ENCODE measurements at places on chromosomes 6 and 20.

- DNase-seq: no peak
Measured at GRCh38 chr6:135202836-135203235, 21.7 kb downstream of the MYB start.

DNA sequence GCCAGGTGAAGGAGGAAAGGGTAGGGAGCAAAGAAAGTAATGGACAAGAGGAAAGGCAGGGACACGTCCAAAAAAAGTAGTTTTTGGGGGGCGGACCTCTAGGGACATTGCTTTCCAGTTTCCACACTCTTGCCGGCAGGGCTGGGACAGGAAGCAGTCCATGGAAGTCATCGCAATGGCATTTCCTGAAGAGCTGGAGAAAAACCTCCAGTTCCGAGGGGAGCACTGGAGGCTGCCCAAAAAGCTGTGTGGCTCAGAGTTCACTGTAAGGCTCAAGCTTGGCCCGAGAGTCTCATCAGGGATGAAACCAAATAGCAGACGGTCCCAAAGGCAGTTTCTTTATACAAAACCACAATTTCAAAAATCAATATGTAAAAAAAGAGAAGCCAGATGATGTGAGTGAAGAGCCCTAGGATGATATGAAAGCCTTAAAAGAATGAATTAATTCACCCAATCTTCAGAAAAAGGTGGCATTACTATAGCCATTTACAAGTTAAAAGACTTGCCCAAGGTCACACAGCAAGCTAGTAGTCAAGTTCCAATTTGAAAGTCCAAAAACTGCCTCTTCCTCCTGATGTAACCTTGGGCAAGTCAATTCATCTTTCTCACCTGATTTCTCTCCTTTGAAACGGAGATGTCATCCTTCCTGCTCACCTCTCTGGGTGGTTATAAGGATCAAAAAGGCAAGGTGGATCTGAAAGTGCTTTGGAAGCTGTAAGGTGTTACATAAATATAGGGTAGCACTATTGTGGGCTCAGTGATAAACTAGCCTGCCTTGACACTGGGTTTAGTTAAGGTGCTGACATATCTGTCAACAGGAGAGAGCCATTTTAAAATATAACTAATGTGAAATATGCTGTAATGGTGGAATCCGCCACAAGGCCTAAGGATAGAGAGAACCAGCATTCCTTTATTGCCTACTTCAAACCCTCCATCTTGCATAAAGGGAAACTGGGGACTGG, 9.1 kb downstream of the BCL2L1 start:
- no peak for DNase-seq

- DNase-seq: no peak
Measured at GRCh38 chr6:35590622-35591066, 77.9 kb upstream of the TULP1 start.

DNA sequence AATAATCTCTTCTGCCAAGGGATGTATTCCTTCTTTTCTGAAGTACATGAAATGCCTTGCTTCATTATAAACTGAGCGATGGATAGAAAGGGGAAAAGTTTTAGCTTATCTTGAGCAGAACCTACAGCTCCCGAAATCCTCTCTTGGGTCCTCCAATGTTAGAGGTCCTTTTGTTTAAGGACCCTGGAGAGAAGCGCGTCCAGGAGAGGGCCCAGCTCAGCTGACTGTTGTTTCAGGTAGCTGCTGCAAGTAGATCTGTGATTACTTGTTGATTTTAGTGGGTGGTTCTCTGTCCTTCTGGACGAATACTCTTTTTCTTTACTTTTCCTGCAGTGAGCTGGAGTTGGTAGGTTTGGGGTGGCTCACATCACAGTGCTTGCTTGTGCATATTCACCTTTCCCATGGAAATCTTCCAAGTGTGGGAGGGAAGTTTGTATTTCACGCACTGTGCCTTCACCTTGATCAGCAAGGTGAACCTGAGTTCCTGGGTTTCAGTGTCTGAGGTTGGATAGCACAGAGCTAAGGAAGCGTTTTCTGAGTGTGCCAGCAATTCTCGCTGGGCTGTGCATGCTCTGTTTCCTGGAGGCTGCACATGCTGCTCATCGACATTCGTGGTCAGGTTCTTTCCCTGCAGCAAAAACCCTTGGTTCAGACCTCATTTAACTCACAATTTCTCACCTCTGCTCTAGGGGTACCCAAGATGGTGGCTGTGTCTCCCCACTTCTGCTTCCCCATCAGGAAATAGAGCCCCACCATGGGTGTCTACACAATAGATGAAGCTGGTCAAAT, 176.3 kb downstream of the JARID2 start:
- DNase-seq: no peak

DNA sequence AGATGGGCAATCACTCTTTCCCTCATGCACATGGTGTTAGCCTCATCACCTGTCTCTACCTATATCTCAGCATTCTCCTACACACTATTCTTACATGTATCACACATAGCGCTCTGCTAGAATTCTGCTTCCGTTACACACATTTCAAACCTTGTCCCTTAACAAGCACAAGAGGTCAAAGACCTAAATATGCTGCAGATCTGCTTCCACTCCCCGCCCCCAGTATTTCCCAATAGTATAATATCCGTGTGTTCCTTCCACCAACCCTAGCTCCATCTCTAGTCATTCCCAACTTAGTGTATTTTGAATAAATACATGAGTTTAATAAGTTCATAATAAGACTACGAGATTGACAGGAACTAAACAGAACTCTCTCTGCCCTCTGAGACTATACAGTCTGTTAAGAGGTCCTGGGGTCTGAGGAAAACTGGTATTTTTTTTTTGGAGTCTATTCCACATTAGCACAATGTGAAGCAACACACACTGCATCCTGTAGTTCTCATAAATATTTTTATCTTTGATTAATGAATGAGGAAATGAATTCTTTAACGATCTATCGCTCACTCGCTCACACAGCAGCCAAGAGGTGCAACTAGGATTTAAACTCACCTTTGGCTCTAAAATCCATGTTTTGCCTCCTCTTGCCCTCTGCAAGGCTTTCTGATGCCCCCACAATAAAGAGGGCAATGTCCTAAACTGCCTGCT, 491.6 kb downstream of the QKI start:
- DNase-seq: no peak

DNA sequence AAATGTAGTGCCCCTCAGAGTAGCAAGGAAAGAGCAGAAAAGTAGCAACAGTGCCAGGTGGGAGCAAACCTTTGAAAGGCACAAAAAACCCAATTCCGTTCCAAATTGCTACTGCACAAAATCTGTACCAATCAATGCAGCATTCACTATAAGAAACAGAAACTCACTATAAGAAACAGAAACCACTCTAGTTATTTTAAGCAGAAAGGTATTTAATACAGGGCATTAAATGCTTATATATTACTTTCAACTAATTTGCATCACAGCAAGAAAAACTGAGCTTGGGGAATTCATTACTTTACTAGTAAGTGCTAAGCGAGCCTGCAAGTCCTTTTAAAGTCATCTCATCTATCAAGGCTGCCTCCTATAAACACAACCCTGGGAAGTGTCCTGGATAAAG, 116.5 kb upstream of the OLIG3 start:
- DNase-seq: no peak

DNA sequence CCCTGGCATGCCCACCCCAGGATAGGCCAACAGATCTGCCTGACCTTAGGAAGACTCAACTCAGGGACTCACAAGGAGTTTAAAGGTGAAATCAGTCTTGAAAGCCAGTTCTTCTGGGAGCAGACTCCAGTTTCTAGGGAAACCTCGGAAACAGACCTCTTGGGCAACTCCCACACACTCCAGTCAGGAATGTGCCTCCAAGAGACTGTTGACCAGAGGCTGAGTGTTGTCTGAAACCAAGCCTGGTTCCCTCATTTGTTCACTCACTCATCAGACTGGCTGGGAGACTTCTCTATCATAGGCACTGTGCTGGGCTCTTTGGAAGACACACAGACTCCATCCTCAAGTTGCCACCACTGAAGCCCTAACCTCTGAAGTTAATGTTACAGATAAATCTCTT, 1.8 kb downstream of the TREM1 start:
- DNase-seq: no peak

GRCh38 chr20:39259010-39259803, 297.1 kb downstream of the DHX35 start:
- DNase-seq: no peak

- DNase-seq: no peak
Measured at GRCh38 chr6:120468486-120468885, 865.8 kb downstream of the TBC1D32 start.

DNA sequence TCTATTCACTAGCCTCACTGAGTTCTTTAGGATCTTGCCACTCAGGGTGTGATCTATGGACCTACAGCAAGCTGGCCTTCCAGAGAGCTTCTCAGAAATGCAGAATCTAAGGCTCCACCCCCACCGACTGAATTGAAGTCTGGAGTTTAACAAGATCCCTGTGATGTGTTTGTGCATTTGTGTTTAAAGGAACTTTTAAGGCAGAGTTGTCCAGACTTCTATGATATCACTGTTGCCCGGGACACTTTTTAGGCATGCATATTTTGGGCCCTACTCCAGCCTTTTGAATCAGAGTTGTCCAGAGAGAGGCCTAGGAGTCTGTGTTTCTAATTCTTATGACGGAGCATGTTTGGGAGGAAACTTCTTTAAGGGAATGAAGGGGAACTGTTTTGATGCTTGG, 232.3 kb downstream of the QKI start:
- DNase-seq: no peak

DNA sequence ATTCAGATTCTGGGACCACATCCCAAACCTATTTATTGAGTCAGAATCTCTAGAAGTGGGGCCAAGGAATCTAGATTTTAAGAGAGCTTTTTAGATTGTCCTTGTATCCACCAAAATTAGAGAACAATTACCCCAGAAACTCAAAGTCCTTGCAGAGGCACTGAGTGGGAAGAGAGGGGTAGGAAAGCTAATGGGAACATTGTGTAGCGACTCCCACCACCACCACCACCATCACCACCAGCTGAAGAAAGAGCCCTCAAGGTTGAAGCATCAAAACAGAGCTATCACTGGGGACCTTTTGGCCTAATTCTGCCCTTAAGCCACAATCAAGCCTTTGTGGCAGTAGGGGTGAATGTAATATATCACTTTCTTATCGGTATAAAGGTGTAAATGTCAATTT, 39.0 kb upstream of the SLC32A1 start:
- DNase-seq: no peak

GRCh38 chr6:166078294-166078693, 89.4 kb downstream of the TBXT start:
- no peak for DNase-seq

- no peak for DNase-seq
Measured at GRCh38 chr6:8391934-8392333, 43.4 kb downstream of the SLC35B3 start.

- DNase-seq: no peak
Measured at GRCh38 chr20:46870041-46870440, 24.6 kb upstream of the EYA2 start.

DNA sequence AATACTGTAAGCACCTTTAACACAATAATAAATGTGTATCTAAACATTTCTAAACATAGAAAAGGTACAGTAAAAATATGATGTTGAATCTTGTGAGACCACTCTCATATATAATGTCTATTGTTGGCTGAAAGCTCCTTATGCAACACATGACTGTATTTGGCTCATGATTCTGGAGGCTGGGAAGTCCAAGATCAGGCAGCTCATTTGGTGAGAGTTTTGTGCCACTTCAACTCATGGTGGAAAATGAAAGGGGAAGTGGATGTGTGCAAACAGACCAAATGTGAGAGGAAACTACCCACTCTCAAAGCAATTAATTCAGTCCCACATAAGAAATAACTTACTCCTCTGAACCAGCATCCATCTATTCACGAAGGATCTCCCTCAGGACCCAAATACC, 257.7 kb upstream of the OPRM1 start:
- no peak for DNase-seq

GRCh38 chr6:144955859-144956258, 670.7 kb downstream of the UTRN start:
- DNase-seq: no peak

DNA sequence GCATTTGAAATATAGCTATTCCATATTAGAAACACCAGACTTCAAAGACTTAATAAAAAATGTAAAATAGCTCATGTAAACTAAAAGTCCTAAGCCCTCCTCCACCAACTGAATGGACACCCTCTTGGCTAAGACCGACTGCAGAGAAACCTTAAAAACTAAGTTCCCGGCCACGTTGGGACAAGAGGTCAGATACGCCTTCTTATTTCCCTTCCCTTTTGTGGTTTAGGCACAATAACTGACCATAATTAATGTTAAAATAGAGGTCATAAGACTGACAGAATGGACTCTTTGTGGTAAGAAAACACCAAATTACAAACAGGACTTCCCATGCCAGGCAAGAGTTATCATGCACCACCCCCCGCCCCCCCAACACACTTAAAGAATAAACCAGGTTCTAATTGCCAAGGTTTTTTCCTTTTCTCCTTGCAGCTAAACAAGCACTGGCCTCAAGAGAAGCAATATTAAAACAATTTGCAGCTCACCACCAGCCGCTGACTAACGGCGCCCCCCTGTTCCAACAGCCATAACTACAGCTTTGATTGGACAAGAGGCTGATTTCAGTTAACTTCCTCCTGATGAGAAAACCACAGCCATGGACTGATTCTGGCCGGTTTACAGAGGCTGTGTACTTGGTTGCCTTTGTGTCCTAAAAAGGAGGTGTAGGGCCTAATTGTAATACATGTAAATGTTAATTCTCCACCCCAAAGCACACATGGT, 10.7 kb upstream of the LAMP5 start:
- DNase-seq: no peak

DNA sequence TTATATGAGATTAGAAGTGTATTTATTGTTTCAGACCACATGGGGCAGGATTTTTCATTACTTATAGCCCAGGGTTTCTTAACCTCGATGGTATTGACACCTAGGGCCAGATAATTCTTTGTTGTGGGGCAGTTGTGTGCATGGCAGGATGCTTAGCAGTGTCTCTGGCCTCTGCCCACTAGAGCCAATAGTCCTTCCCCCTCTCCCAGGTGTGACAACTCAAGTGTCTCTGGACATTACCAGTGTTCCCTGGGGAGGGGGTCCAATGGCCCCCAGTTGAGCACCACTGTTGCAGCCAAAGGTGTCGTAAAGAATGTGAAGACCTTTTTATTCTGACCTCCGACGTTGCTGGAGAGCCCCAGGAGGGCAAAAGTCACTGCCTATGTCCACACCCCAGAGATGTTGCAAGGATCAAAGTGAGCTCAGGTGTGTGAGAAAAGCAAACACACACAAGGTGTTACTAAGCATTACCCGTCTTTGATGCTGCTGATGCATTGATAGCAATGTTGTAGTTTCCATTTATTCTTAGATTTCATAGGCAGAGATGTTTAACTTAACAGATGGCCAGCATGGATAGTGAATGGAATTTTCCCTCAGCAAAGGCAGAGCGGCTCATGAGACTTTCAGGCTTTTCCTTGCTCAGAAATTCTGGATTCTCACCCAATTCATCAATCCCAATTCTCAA, 22.2 kb downstream of the BANF2 start:
- no peak for DNase-seq

Data from activated gamma-delta T cell treated with Interleukin-2 at 50 U/mL for 16 hours (primary cell).